CD4-positive, alpha-beta T cell treated with Interferon alpha-2 for 1 hour (primary cell): ENCODE measurements at places on chromosomes 12 and 14.

DNA sequence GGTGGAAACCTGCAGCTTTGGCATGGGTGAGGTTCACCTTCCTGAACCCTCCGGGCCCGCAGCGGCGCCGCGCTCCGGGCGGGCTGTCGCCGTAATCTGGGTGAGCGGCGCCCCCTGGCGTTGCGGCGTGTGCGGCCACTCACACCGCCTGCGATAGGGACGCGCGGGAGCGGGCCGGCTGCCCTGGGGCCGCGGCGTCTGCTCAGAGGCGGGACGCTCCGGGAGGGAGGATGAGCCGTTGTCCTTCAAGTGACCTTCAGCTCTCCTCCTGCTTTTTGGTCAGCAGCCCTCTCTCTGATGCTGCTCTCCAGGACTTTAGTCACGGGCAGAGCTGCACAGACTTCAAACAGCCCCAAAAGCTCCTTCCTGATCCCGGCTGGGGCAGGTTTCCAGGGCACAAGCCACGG lies 211.7 kb upstream of the FKBP4 start:
- DNase-seq, result peak; percentile 29

GRCh38 chr12:14408208-14408607 lies 42.7 kb downstream of the ATF7IP start:
- no peak for DNase-seq

- DNase-seq, result no peak
Observed at GRCh38 chr14:104106471-104106991, 21.0 kb downstream of the ASPG start.

- DNase-seq, result no peak
Observed at GRCh38 chr12:53102883-53103807, at the start of gene SOAT2. Gene SOAT2, plus strand, starts transcription at chr12:53103486. Its CDS starts 92 bp downstream, at chr12:53103578.

GRCh38 chr12:20415028-20415427 lies 46.7 kb downstream of the PDE3A start:
- DNase-seq, result no peak

DNA sequence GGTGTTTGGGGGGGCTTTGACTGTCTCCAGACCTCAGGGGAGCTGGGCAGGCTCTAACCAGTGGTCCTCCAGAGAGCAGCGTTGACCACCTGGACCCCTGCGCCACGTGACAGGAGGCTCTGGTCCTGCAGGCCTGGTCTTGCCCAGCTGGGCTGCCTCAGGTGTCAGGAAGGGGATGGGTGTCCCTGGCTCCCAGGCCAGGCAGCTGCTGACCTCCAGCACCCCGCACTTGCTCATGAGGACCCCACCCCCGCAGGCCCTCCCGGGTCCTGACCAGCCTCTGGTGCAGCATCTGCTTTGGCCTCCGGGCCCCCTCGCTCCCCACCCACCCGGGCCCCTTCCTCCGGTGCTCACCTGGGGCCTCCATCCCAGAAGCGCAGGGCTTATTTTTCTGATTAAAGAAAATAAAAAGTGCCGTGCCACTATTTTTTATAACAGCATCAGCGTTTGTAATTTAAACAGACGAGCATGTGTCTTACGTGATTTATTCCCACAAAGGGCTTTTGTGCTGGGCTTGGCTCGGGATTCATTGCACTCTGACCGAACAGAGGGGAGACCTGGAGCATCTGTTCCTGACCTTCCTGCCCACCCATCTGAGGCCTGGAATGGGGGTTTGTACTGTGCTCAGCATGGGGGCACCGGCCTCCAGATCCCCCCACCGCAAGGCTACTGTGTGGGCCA lies 21.7 kb downstream of the FBRSL1 start:
- no peak for DNase-seq

DNA sequence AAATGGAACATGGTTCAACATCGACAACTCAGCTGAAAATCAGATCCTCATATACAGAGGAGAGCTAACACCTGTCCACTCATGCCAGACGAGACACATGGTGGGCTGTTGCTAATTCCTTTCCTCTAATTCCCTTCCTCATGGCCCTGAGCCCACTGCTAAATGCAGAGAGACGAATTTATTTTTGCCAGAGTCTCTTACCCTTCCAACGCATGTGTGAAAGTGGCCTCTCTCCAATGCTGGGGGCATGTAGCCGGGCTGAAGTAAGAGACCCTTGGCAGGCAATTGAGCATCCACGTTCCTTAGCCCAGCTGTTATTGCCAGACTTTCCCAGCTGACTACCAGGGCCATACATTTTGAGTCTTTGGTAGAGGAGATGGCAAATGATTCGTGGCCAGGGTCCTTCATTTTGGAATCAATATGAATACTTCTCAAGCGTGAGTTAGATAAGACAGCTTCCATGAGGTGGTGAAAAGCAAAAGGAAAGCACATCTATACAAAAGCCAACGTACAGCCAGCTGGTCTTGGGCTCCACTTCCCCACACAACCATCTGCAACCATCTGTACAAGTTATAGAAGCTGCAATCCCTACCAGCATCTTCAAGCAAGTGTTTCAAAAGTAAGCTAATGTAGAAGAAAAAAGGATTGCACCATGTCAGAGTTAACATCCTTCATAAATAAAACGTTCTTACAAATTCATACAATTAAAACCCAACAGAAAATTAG lies 28.6 kb downstream of the CORO1C start:
- DNase-seq, result no peak

DNA sequence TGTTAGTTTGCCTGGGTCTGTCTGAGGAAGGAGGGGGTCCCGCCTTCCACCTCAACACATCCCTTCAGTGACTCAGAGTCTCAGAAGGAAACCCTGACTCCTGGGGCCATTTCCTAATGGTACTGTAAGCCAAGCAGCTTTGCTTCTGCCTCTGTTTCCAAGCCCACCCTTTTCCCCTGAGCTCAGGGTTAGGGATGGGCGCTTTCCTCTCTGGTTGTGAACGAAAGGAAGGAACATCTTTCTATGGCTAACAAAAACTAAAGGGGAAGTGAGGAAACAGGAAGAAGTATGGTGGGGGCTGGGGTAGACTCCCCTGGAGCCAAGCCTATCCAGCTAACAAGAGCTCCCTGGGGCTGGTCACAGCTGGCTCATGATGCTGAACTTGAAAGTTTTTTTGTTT lies 11.6 kb upstream of the UNC119B start:
- no peak for DNase-seq

- no peak for DNase-seq
Observed at GRCh38 chr12:54126029-54126695, 62.6 kb downstream of the SMUG1 start.

GRCh38 chr12:23556661-23557060 lies 392.8 kb downstream of the SOX5 start:
- no peak for DNase-seq

DNA sequence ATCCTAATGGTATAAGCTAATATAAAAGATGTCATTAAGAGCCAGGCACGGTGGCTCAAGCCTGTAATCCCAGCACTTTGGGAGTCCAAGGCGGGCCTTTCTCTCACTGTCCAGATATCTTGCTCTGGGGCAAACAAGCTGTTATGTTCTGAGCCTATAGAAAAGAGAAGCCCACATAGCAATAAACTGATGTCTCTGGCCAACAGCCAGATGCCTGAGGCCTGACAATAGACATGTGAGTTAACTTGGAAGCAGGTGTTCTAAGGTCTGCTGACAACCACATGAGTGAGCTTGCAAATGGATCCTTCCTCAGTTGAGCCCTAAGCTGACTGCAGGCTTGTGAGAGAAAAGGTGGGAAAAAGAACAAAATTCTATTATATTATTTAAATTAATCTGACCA lies 25.0 kb downstream of the YAF2 start:
- no peak for DNase-seq

- no peak for DNase-seq
Observed at GRCh38 chr12:119341020-119341419, 6.5 kb downstream of the CCDC60 start.

- no peak for DNase-seq
Observed at GRCh38 chr14:94113073-94113472, 2.5 kb downstream of the IFI27 start.

DNA sequence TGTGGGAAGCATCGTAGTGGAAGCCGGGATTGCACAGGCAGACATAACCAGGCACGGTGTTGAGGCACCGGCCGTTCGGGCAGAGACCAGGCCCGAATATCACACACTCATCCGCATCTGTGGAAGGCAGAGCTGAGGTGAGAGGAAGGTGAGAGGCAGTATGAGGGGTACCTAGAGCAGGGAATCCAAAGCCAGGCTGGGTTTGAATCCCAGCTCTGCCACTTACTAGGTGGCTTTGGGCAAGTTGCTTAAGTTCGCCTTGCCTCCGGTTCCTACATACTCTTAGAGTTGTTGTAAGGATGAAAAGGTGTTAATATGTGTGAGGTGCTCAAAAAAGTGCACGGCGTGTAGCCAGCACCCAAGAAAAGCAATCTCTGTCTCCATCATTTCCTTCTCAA lies 10.4 kb downstream of the ISCA2 start:
- DNase-seq, result no peak

GRCh38 chr12:91622981-91623380 lies 440.4 kb upstream of the DCN start:
- no peak for DNase-seq

DNA sequence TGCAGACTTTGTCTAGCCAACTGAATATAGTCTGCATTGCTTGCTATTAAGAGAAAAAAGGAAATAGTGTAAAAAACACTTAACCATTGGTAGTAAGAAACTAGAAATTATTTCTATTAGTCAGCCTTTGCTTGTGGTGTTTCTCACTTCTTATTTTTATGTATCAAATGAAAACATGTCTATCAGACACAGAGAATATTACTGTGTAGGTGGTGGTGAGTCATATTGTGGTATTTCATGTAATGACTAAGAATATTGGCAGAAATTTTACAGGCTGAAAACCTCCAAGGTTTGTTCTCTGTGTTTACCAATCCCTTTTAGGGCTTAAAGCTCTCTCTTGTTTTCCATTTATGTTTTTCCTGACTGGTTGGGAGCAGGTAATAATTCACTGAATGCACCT lies 87.2 kb downstream of the DAAM1 start:
- peak; percentile 5 for DNase-seq

- no peak for DNase-seq
Observed at GRCh38 chr12:66716522-66716921, 37.6 kb upstream of the GRIP1 start.

DNA sequence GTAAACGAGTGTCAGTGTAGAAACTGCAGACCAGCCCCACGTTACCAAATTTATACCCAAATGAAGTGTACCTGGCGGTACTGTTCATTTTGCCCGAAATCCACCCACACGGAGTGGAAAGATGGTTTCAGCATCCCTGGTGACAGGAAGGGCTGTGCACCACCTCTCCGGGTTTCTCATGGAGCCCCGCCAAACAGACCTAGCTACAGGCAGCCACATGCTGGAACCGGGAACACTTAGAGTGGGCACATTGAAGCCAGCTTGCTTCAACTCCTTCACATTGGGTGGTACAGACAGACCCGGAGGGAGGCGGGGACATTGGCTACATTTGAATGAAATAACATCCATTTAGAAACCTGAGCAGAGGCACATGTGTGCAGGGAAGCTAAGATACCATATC lies 84.4 kb downstream of the PPP2R5C start:
- DNase-seq, result no peak

GRCh38 chr12:26461776-26462175 lies 266.4 kb downstream of the SSPN start:
- no peak for DNase-seq

- DNase-seq, result no peak
Observed at GRCh38 chr12:87596636-87597035, 432.6 kb downstream of the C12orf50 start.

DNA sequence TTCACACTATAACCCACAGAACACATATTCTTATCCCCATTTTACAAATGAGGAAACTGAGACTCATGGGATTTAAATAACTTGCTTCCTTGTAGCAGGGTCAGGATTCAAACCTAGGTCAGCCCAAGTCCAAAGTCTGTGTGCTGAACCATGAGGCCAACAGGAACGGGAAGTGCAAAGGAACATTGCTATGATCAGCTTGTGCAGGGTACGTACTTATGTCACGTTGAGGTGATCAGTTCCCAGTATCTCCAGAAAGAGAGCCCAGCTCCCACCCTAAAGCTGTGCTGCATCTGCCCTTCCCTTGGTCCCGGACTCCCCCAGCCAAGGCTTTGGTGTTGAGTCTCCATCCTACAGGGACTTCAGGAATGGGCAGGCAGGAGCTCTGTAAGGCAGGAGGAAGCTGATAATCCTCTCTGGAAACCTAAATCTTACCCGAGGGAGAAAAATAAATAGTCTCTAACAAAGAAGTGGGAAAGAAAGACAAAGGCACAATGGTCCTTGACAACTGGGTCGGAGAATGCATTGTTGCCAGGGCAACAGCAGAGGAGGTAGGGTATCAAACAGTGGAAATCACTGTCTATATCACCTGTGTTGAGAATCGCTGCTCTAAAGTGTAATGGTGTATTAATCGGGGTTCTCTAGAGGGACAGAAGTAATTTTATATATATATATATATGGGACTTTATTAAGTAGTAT lies 82.5 kb upstream of the FICD start:
- DNase-seq, result no peak

GRCh38 chr14:103743691-103744090 lies 28.1 kb downstream of the ZFYVE21 start:
- no peak for DNase-seq

GRCh38 chr12:101714877-101715444 lies 17.5 kb downstream of the CHPT1 start:
- DNase-seq, result no peak

GRCh38 chr12:126397071-126397581 lies 1331.9 kb downstream of the AACS start:
- DNase-seq, result no peak

GRCh38 chr12:115000038-115000437 lies 316.1 kb upstream of the TBX3 start:
- no peak for DNase-seq

DNA sequence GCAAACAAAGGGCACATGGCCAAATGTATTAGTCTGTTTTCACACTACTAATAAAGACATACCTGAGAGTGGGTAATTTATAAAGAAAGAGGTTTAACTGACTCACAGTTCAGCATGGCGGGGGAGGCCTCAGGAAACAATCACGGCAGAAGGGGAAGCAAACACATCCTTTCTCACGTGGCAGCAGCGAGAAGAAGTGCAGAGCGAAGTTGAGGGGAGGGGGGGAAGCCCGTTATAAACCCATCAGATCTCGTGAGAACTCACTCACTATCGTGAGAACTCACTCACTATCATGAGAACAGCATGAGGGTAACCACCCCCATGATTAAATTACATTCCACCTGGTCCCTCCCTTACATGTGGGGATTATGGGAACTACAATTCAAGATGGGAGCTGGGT lies 66.1 kb downstream of the ST8SIA1 start:
- no peak for DNase-seq
